ENCODE measurements at places on chromosomes 3 and 15.

DNA sequence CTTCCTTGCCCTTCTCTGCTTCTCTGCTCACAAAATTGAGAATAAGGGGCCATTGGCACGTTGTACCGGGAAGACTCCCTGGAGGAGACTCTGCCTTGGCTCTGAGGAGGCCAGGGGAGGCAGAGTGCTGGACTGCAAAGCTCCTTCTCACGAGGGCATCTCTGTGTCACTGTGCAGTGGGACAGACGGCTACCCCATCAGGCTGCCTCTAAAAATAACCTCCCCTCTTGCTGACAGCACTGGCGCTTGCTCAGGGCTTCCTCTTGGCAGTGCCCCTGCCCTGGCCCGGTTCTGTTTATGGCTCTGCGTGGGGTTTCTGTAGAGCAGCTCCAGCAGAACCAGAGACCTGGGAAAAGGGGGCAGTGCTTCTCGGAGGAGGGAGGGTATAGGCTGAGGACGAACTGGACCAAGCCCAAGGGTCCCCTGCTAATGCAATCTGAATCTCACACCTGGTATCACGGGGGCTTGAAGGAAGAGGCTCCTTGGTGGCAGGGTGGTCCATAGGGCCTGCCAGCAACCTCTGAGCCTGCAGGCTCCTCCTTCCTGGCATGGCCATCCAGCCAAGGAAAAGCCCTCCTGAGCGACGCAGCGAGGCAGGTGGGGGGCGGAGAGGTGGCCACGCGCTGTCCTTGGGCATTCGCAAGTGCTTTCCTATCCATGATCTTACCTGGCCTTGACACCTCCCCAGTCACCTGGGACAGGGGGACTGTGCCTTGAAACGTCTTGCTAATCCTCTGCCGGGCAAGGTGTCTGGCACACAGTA lies 63.3 kb upstream of the TLE3 start:
- ATAC-seq = no peak
- peaks cover 4% of the 10 kb centered on the region for H3K4me1 ChIP-seq
- H3K27me3 ChIP-seq = no peaks in the 10 kb centered on the region
- H3K27ac ChIP-seq = no peak overlapping the region

GRCh38 chr3:124553178-124553577 lies 177.1 kb upstream of the UMPS start:
- peaks cover 5% of the 10 kb centered on the region for H3K4me1 ChIP-seq
- no peak overlapping the region for H3K27ac ChIP-seq
- H3K36me3 ChIP-seq = no peaks in the 10 kb centered on the region
- no peak for ATAC-seq
- no peak overlapping the region for H3K4me3 ChIP-seq

DNA sequence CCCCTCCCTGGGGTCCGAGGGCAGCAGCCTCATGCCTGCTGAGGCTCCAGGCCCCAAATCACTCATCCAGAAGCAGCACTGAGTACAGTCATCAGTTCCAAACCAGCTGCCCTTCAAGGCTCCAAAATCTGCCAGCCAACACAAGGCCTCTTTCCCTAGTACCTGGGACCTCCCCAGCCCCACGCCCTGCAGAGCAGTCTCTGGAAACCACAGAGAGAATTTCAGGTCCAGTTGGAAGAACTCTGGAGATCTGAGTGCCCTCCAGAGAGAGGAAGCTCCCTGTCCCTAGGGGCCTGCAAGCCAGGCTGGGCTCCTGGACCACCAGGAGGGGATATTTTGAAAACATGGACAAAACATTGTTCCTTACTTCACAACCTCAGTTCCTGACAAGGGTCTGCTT lies 26.2 kb downstream of the TKT start:
- H3K4me3 ChIP-seq = no peak overlapping the region
- H3K4me1 ChIP-seq = no peaks in the 10 kb centered on the region

DNA sequence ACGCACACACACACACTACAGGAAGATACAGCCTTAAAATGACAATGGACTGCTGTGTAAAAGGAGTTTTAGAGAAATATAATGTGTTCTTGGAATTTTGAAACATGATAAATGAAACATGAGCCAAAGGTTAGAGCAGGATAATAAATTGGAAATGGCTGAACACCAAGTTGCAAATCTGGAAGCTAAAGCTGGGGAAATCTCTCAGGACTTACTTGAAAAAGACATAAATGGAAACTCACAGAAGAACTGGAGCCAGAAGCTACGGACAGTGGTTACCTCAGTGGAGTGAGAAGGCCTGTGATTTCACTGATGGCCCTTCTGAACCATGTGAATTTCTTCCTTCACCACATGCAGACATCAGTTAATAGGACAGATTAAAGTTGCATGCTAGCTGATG lies 37.3 kb upstream of the ATP10A start:
- H3K36me3 ChIP-seq = no peaks in the 10 kb centered on the region
- H3K27ac ChIP-seq = peak overlapping the region; percentile 75
- peaks cover 16% of the 10 kb centered on the region for H3K4me1 ChIP-seq
- no peak overlapping the region for H3K4me3 ChIP-seq
- peak; percentile 39 for ATAC-seq
- no peaks in the 10 kb centered on the region for H3K27me3 ChIP-seq

DNA sequence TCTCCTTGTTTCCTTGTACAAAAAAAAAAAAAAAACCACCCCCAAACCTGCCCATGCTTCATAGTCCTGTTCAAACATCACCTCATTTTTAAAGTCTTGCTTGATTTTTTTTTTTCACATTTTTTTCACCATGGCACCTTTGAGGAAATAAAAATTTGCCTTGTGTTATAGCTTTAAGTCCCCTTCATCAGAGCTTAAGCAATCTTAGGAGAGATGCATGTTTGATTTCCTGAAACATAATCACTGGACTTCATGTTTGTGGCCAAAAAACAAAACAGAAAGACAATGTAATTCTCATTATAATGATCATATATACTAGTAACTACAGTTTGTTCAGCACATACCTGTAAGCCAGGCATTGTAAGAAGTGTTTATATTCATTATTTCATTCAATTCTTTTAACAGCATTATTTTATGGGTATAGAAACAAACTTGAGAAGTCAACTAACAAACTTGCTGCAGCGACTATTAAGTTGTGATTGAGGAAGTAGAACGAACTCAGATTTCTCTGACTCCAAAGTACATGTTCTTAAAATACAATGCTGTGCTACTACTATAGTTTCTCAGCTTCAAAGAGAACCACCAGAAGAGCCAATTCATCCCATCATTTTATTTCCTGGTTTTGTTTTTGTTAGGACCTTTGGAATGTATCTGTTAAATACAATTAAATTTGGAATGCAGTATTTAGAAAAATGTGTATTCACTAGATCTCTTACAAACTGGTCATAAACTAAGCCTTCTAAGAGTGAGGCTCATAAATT lies 203.8 kb downstream of the TCF12 start:
- no peaks in the 10 kb centered on the region for H3K27me3 ChIP-seq
- H3K4me1 ChIP-seq = no peaks in the 10 kb centered on the region
- ATAC-seq = no peak

DNA sequence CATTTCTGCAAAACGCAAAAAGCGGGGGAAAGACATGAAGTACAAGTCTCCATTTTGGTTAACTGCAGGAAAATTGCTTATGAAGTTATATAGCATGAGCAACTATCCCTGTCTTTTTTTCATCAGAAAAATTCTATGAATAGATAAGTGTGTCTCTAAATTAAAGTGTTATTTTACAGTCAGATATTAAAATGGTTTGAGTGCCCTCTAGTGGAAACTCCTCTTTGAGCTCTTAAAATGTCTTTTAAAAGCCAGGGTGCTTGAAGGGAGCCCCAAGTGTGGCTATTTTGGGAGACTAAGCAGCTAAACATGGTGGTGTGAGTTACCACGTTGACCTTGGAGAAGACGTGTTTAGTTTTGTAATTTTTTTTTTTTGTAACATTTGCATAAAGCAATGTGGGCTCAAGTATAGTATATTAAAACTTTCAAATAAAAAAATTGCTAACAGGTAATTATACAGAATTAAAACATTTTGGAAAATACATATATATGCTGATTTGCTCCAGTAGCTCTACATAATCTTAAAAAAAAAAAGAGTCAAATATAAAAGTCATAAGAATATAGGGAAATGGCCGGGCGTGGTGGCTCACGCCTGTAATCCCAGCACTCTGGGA lies 77.2 kb downstream of the PPP2R3A start:
- no peak overlapping the region for H3K4me3 ChIP-seq
- H3K27ac ChIP-seq = no peak overlapping the region
- H3K27me3 ChIP-seq = no peaks in the 10 kb centered on the region
- peaks cover 62% of the 10 kb centered on the region for H3K36me3 ChIP-seq

- no peaks in the 10 kb centered on the region for H3K27me3 ChIP-seq
- H3K4me1 ChIP-seq = peaks cover 4% of the 10 kb centered on the region
- H3K27ac ChIP-seq = no peak overlapping the region
- ATAC-seq = no peak
- no peaks in the 10 kb centered on the region for H3K36me3 ChIP-seq
Observed at GRCh38 chr3:24420224-24420623, 74.4 kb downstream of the THRB start.

DNA sequence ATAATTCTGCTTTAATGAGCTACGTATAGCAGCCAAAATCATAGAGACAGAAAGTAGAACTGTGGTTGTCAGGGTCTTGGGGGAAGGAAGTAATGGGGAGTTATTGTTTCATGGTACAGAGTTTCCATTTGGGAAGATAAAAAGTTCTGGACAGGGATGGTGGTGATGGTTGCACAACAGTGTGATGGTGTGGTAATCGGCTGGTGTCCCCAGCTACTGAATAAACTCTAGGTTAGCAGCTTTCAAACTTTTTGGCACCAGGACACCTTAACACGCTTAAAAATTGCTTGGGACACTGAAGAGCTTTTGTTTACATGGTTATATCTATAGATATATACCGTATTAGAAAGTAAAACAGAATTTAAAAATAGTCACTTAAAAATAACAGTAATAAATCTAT lies 166.0 kb downstream of the NEK11 start:
- H3K4me3 ChIP-seq = no peak overlapping the region
- no peak for ATAC-seq
- peaks cover 15% of the 10 kb centered on the region for H3K36me3 ChIP-seq
- H3K27me3 ChIP-seq = no peaks in the 10 kb centered on the region

DNA sequence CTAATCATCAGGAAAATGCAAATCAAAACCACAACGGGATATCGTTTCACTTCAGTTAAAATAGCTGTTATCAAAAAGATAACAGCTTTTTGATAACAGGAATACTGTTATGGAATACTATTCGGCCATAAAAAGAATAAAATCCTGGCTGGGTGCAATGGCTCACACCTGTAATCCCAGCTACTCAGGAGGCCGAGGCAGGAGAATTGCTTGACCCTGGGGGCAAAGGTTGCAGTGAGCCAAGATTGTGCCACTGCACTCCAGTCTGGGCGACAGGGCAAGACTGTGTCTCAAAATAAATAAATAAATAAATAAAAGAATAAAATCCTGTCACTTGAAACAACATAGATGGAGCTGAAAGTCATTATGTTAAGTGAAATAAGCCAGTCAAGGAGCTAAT lies 178.1 kb upstream of the TSC22D2 start:
- H3K27ac ChIP-seq = no peak overlapping the region
- no peak for ATAC-seq
- H3K36me3 ChIP-seq = no peaks in the 10 kb centered on the region
- H3K27me3 ChIP-seq = no peaks in the 10 kb centered on the region
- H3K4me3 ChIP-seq = no peak overlapping the region

Data from gastroesophageal sphincter (tissue), 4 donors.